ENCODE measurements at places on chromosomes 6 and 20. TPM values are rescaled to one million over a fixed set of nuclear protein-coding genes. Genes with fewer than 3 reads are reported as not detected.

- no peak for DNase-seq
Observed at GRCh38 chr6:145530454-145530853, 204.9 kb downstream of the EPM2A start.

- DNase-seq, result no peak
Observed at GRCh38 chr6:69958978-69959377, 92.6 kb downstream of the COL19A1 start.

GRCh38 chr6:166476061-166476591 lies 93.4 kb upstream of the MPC1 start:
- peak; percentile 43 for DNase-seq

The INSM1 gene
- total RNA-seq, result not detected

GRCh38 chr20:40494248-40494647 lies 194.8 kb downstream of the MAFB start:
- DNase-seq, result no peak

DNA sequence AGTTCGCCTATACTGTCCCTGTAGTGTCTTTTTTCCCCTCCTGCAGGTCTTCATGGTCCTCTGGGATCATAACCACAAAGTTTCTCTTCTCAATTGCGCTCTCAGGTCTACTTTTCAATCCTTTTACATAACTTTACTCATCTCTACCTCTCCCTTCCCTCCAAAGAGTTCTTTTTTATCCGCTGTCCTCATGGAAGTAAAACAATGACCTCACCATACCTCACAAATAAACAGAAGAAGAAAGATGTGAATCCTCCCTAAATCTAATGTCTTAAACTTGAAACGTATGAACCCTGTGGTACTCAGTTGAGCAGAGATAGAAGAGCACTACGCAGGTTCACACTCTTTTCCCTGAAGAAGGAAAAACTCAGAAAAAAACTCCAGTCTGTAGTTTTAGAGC lies 12.1 kb upstream of the HLA-DQA1 start:
- no peak for DNase-seq

The NMBR gene
- not detected for total RNA-seq

DNA sequence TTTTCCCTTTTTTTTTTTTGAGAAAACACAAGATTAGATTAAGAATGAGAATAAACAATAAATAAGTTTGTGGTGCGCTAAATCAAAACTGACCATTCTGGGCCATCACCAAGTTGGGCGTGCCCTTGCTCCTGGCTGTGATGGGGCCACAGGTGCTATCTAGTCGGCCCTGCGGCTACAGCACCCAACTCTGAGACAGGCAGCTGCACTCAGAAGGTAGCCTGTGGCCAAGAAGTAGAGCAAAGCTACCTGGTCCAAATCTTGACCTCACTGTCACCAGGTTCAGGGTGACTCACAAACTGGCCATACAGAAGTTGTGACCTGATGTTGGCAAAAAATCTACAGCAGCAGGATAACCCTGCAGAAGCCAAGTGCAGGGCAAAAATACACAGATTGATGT lies 3.4 kb downstream of the TXNDC5 start:
- no peak for DNase-seq

The FNDC1 gene
- total RNA-seq, result 1.9 TPM
